ENCODE measurements at places on chromosomes 16 and 17.
A peak's percentile ranks its signal among the peaks of the same experiment; 100 is the strongest.

DNA sequence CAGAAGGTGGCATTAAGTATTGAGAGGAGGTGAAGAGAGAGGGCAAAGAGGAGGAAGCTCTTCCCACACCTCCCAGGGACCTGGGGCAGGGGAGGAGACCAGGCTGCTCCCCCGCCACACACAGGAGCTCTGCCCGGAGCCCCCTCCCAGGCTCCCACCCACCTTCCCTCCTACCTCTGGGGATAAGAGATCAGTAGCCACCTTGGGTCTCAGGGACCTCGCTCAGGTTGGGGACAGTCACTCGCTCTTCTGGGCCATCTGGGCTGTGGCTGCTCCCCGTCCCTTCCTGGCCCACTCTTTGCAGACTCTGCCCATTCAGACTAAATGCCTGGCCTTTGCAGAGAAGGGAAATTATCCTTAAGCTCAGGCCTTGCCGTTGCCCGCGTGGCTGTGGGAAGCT lies 14.9 kb upstream of the C16orf74 start:
- DNase-seq: no peak

DNA sequence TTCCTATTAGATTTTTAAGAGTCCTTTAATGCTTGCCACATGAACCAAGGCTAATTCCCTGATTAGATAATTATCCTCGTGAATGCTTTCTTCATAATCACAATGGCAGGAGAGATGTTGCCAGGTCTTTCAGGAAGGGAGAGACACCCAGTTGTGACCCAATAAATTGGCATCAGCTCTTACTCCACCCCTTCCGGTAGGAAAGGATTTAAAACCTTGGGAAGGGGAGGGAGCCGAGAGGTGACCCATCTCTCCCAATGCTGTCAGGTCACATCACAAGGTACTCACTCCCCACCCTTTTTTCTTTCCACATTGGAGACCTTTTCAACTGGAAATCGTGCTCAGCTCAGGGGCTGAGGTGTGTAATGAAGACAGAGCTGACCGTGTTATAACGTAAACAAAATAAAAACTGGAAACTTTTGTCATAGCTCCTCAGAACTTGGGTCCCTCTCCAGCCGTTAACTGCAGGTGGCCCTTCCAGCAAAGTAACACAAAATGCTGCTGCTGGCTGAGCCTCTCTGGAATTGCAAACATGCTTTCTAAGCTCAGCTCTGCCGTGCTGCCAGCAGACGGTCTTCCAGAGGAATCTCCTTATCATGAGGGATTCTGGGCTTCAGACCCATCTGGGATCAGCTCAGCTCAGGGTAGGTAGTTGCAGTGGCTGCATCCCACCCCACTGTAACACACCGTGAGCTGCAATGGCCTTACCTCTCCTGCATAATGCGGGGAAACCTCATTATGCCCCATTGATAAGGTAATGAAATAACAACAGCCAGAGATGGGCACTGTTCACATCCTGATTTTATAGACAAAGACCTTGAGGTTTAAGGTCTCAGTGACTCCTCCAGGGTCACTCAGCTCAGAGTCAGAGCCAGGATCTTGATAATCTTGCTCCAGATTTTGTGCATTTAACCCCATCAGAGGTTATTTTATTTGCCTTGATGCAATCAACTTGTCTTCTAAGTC lies 15.6 kb downstream of the TMEM100 start:
- DNase-seq: no peak

- no peak for DNase-seq
Measured at GRCh38 chr16:66676599-66676998, 19.9 kb downstream of the CMTM4 start.

- no peak for DNase-seq
Measured at GRCh38 chr17:3891626-3892094, 1.2 kb downstream of the CAMKK1 start.

- DNase-seq: peak; percentile 69
Measured at GRCh38 chr17:7437950-7438614, 1.2 kb upstream of the FGF11 start.

DNA sequence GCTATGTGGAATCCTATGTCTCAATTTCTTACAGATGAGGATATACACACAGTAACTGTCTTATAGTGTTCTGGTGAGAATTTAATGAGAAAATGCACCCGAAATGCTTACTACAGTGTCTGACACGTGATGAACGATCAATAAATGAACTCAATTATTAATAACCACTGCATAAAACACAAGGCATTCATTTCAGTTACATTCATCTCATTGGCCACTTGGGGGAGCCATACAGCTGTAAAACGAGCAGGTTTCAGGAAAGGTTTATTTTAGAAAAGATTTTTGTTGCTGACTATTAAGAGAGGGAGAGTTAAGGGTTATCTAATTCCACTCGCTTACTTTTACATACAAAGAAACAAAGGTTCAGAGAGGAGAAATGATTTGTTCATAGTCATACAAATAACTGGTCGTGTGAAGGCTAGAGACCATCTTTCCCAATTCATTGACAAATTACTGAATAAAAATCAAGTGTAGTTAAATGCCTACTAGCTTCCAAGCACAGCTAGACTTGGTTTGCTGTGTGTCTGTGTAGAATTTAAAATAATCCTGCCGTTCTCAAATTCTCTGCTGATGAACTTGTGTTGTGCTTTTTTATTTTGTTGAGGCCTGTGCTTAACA lies 160.1 kb downstream of the MAP2K4 start:
- peak; percentile 50 for DNase-seq

DNA sequence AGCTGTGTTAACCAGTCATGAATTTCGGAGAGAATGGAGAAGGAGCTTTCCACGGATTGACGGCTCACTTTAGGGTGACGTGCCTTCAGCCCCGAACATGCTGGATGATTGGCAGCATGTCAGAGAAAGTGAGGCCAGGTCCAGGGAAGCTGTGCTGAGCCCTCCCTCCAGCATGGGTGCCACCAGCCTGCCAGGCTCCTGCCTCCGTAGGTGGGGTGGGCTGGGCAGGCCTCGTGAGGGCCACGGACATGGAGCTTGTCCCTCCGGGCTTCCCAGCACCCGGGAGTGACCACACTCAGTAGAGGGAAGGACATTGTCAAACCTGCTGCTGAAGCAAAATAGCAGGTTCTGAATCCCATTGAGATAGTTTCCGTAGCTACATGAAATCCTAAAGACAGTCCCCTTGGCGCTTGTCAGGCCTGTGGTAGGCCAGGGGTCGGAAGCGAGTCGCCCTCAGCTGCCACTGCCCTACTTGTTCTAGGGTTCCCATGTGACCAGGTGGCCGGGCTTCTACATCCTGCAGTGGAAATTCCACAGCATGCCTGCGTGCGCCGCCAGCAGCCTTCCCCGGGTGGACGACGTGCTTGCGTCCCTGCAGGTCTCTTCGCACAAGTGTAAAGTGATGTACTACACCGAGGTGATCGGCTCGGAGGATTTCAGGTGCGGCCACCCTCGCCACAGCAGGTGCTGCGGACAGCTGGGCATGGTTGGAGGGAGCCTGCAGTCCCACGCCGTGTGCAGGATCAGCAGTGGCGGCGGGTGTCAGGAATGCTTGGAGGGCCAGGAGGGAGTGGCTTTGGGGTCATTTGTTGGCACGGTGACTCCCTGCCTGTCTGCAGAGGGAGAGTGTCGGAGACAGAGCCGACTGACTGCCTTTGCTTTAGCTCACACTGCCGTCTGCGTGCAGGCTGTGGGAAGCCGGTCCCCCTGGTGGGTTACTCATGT lies 72.3 kb downstream of the SEC14L1 start:
- DNase-seq: no peak

DNA sequence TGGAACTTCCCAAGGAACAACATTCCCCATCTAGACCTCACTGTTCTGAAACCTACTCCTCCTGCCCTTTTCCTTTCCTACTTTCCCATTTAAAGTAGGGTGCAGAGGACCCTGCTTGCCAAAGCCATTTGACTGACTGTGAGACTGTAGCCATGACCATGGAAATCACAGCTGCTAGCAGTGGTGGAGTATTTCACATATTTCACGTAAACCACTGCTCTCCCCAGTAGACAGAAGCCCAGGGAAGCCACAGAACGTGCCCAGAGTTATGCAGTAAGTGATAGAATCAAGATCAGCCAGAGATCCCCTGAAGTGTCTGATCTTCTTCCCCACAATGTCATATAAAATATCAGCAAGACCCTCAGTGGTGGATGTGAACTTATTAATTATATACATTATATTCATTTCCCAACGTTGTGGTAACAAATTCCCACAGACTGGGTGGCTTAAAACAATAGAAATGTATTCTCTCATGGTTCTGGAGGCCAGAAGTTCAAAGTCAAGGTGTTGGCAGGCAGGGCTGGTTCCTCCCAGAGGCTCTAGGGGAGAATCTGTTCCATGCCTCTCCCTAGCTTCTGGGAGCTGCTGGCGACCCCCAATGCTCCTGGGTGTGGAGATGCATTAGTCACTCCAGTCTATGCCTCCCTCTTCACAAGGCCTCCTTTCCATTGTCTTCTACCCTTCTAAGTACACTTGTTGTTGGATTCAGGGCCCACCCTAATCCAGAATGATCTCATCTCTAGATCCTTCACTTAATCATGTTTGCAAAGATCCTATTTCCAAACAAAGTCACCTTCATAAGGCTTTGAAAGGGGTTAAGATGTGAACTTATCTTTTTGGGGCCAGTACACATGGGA lies 20.7 kb upstream of the PRM1 start:
- no peak for DNase-seq

DNA sequence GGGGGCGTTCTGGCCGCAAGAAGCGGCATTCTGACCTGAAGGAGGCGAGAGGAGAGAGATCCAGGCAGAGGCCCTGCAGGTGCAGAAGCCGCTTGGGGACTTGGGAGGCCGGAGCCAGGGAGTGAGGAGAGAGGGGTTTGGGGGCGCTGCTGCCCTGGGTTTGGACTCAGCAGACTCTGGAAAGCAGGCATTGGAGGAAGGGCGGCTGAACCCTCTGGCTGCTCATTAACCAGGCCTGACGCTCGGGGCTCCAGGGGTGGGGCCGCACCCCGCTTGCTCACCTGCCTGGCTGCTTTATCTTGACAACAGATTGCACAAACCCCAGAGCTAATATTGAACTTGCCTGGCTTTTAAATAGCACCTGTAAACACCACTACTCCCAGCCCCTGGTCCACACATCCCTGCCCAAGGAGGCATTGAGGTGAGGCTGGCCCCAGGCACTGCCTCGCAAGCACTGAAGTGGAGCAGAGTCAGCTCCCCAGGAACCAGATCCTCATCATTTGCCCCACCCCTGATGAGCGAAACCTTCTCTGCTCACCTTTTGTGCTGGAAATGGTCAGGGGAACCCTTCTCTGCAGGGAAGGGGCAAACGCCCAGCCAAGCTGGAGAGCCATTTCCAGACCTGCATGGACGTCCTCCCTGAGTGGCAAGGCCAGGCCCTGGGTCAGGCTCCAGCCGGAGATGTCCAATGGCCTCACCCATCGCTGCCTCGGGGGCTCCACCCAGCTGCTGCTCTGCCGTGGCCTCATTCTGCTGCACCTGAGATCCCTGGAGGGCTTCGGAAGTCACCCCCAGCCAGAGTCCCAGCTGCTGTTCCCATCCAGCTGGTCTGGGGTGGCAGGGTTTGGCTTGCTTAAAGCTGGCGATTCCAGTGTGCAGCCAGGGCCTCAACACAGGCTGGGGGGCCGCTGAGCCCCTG lies 190.2 kb upstream of the GSE1 start:
- DNase-seq: no peak

DNA sequence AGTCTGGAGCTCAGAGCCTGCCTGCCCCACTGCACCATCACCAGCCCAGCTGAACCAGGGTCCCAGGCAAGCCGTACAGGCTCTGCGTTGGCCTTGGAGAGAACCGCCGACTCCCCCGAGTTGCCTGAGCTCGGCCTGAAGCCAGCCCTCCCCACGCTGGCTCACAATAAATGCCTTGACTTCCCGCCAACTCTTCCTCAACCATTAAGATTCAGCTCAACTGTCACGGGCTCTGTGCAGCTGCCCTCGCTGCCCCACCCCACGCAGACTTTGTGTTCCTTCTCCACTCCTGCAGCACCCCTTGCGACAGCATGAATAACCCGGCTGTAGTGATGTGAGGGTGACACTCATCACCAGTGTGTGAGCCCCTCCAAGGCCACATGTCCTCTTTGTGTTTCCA lies 4.8 kb upstream of the QPRT start:
- DNase-seq: no peak

DNA sequence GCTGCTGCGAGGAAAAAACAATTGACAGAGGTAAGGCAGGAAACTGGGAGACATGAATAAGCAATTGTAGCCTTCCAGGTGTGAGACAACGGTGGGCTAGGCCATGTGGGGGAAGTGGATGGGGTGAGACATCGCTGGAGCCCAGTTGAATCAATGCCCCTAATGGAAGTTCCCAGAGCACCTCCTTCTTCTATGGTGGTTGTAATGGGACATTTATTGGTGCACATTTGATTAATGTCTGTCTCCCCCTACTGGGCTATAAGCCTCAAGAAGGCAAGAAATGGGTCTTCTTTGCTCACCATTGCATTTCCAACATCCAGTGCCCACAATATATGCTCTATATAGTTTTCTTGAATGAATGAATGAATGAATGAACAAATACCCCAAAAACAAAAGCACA lies 22.7 kb upstream of the CD300E start:
- peak; percentile 60 for DNase-seq

DNA sequence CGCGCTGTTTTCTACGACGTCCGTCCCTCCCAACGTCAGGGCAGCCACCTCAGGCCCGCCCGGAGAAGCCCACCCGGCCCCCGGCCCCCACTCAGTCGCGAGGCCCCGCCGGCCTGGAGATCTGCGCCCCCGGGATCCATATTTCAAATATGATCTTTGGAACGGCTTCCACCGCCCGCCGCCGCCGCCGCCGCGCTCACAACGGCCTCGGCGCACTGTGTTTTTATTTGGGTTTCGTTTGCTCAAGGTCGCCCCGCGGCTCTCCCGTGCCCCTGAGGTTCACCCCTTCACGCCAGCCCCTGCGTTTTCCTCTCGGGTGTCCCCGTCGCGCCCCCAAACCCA lies 4.2 kb upstream of the CBX4 start:
- DNase-seq: no peak

DNA sequence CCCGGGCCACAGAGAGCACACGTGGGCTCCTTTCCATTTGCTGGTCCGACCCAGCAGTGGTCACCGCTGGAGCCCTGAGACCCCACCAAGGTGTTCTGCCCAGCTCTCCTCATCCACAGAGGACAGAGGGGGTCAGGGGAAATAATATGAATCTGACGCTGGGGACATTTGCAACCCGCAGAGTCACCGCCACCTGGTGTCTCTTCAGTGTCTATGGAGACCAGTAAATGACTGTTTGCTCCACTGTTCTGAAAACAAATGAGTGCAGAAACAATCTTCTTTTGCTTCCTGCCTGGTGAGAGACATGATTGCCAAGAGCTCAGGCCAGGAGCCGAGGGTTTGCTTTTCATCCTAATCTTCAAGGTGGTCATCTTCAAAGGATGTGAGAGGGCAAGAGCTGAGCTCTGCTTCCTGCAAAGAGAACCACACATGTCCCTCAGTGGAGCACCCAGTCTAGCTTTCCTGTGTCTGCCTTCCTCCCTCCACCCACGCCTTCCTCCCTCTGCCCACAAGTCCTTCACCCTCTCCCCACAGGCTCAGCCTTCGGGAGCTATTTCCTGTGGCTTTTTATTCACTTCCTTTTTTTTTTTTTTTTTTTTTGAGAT lies 14.7 kb upstream of the KLHDC4 start:
- peak; percentile 60 for DNase-seq

Measured in GM20000 (cell line).